Epithelial cell of alveolus of lung (primary cell): ENCODE measurements at places on chromosomes 2 and 18. TPM values are rescaled to one million over a fixed set of nuclear protein-coding genes. Genes with fewer than 3 reads are reported as not detected.

The SS18 gene
- 83.7 and 86.5 TPM in 2 replicates for total RNA-seq

The HOXD12 gene
- not detected in 2 replicates for total RNA-seq

The NCKAP5 gene
- total RNA-seq = 1.9 and 2.2 TPM in 2 replicates

The RMC1 gene
- total RNA-seq = 17.3 and 21.1 TPM in 2 replicates

The UGT1A5 gene
- not detected in 2 replicates for total RNA-seq

The NAPG gene
- total RNA-seq = 19.2 and 21.9 TPM in 2 replicates

The CNDP1 gene
- total RNA-seq = not detected in 2 replicates

The SLC16A14 gene
- 0.39 and 1.2 TPM in 2 replicates for total RNA-seq

The CPLX4 gene
- total RNA-seq = not detected in 2 replicates

The EPB41L3 gene
- total RNA-seq = 19.7 and 44.6 TPM in 2 replicates

The DSG2 gene
- 13.7 and 28.7 TPM in 2 replicates for total RNA-seq

The TMEM185B gene
- 23.2 and 25.7 TPM in 2 replicates for total RNA-seq

The IL36B gene
- total RNA-seq = not detected in 2 replicates

The UPP2 gene
- not detected in 2 replicates for total RNA-seq

The CDK5R2 gene
- total RNA-seq = under 0.01 TPM in 1 of 2 replicates, not detected in the other

The CLEC4F gene
- total RNA-seq = not detected in 2 replicates

The ASB18 gene
- total RNA-seq = not detected in 2 replicates

The MBD5 gene
- total RNA-seq = 11.5 and 26.3 TPM in 2 replicates

The BARD1 gene
- 7.3 and 10.7 TPM in 2 replicates for total RNA-seq

The COL4A4 gene
- total RNA-seq = 0.32 and 0.91 TPM in 2 replicates

The CFC1 gene
- not detected in 2 replicates for total RNA-seq

The CYP26B1 gene
- 0.08 and 2.2 TPM in 2 replicates for total RNA-seq

The TBC1D8 gene
- 1.9 and 5.0 TPM in 2 replicates for total RNA-seq

The PTPRN gene
- 22.6 and 64.0 TPM in 2 replicates for total RNA-seq

The DSEL gene
- 12.2 and 30.4 TPM in 2 replicates for total RNA-seq

The BBS5 gene
- total RNA-seq = 2.8 and 12.1 TPM in 2 replicates

The RASGRP3 gene
- total RNA-seq = 0.56 and 1.9 TPM in 2 replicates

The AQP12B gene
- not detected in 2 replicates for total RNA-seq

The IL1RL2 gene
- total RNA-seq = 0.52 and 0.88 TPM in 2 replicates
